ENCODE measurements at places on chromosomes 7 and 10. TPM values are rescaled to one million over a fixed set of nuclear protein-coding genes. Genes with fewer than 3 reads are reported as not detected.

Gene ASIC3
- 3.2 TPM for total RNA-seq

Gene FAM13C
- 0.21 TPM for total RNA-seq

Gene TYW1
- 16.7 TPM for total RNA-seq

Gene TRIM50
- total RNA-seq, result not detected

Gene MCM10
- total RNA-seq, result 91.2 TPM

Gene TRPV5
- not detected for total RNA-seq

Gene DNAH11
- total RNA-seq, result 0.02 TPM

Gene ANKRD1
- not detected for total RNA-seq

Gene PRR15
- not detected for total RNA-seq

DNA sequence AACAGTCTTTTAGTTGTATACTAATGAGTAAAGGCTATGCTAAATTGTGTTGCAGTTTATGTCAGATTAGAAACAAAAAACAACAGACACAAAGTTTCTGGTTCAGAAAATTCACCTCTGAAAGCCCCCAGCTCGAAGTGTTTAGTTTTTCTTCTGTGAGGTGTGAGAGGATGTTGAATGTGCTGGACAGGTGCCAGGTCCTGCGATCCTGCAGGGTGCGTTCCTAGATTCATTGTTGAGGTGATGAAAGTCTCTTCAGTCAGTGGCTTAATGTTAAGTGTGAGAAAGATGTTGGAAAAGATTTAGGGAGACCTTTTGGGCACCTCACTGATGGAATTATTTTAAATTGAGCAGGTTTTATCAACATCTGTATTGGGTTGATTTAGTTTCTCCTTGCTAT lies 287.3 kb downstream of the SDK1 start:
- H3K4me1 ChIP-seq, result no peaks in the 10 kb centered on the region
- no peaks in the 10 kb centered on the region for H3K27me3 ChIP-seq

- H3K36me3 ChIP-seq, result no peaks in the 10 kb centered on the region
- H3K27ac ChIP-seq, result no peak overlapping the region
- DNase-seq, result no peak
- peaks cover 2% of the 10 kb centered on the region for H3K27me3 ChIP-seq
Observed at GRCh38 chr7:28458732-28459131, 46.4 kb downstream of the CREB5 start.

GRCh38 chr10:127047878-127048238 lies 142.6 kb downstream of the DOCK1 start:
- H3K4me1 ChIP-seq, result no peaks in the 10 kb centered on the region
- H3K27me3 ChIP-seq, result no peaks in the 10 kb centered on the region
- H3K27ac ChIP-seq, result no peak overlapping the region
- no peaks in the 10 kb centered on the region for H3K36me3 ChIP-seq
- no peak overlapping the region for H3K4me3 ChIP-seq

DNA sequence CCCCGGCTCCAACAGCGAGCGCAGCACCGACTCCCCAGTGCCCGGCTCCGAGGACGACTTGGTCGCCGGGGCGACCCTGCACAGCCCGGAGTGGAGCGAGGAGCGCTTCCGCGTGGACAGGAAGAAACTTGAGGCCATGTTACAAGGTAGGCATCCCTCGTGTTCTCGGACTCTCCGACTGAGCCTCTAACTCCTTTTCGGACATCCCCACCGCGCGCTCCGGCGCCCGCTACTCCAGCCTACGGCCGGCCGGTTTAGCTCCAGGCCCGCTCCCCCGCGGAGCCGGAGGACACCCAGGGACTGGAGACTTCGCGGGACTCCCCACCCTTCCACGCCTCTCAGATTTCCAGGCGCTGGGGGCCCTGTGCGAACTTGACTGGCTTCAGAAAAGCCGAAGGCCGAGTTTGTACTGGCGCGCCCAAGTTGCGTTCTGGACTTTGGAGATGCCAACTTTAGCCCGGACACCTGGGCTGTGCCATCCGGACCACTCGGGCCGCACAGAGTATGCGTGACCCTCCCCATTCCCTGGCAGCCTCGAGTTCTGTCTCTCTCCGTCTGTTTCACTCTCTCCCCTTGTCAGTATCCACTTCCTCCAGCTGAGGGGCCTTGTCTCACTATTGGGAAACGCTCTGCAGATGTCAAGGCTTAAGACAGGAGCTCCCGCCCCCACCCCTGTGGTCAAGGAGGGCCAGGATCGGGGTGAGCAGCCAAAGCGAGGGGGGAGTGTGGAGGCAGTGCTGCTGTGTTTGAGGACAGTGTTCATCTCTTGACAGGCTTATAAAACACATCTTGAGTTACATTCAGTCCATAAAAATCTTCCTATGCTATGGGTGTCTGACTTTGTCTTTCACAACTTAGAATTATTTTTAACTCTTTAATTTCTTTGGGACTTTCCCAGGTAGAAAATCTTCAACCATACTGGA lies 777 bp downstream of the BICC1 start:
- peak overlapping the region; percentile 63 for H3K4me3 ChIP-seq
- H3K36me3 ChIP-seq, result no peaks in the 10 kb centered on the region
- peaks cover 6% of the 10 kb centered on the region for H3K4me1 ChIP-seq

DNA sequence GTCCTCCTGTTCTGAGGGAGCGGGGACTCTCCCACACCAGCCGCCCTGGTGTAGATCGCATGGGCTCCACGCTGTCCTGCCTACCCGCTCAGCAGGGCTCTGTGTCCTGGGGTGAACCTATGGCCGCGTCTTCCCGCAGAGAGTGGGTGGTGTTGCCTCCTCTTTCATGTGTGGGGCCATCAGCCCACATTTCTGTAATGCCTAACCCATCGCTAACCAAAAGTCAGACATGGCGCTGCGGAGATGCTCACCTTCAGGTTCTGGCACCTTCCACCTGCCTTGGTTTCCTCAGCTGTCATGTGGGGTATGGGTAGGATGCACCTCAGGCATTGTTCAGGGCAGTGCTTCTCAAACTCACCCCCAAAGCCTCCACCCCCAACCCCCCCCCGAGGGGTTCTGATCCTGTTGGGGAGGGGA lies 50.5 kb upstream of the CAMK2B start:
- H3K27me3 ChIP-seq, result peaks cover 7% of the 10 kb centered on the region
- peaks cover 4% of the 10 kb centered on the region for H3K4me1 ChIP-seq
- H3K36me3 ChIP-seq, result peaks cover 2% of the 10 kb centered on the region
- no peak overlapping the region for H3K4me3 ChIP-seq
- H3K27ac ChIP-seq, result no peak overlapping the region

- no peak overlapping the region for H3K4me3 ChIP-seq
- DNase-seq, result no peak
- H3K4me1 ChIP-seq, result peaks cover 3% of the 10 kb centered on the region
- H3K27ac ChIP-seq, result no peak overlapping the region
- H3K36me3 ChIP-seq, result no peaks in the 10 kb centered on the region
Observed at GRCh38 chr7:23235813-23236221, 10.8 kb upstream of the GPNMB start.

DNA sequence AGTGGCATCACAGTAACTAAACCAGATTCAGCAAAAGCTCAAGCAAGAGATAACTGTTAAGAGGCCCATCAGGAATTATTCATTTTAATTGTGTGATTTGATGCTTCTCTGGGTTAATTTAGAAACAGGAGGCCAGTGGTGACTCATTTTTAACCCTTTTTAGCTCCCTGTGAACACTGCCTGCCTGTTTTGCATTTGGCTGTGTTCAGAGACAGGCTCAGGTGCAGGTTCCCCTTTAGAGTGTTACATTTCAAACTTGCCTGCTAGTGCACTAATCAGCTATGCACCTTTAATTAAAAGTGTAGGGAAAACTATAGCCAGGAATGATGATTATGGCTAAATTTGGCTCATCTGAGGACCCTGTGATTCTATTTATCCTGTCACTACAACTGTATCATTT lies 6.5 kb downstream of the STAMBPL1 start:
- no peak for DNase-seq
- no peaks in the 10 kb centered on the region for H3K27me3 ChIP-seq
- no peak overlapping the region for H3K4me3 ChIP-seq
- peaks cover 76% of the 10 kb centered on the region for H3K4me1 ChIP-seq

- peak overlapping the region; percentile 88 for H3K4me3 ChIP-seq
- H3K27me3 ChIP-seq, result peaks cover 6% of the 10 kb centered on the region
- no peaks in the 10 kb centered on the region for H3K36me3 ChIP-seq
- H3K4me1 ChIP-seq, result peaks cover 38% of the 10 kb centered on the region
- DNase-seq, result no peak
- H3K27ac ChIP-seq, result peak overlapping the region; percentile 77
Observed at GRCh38 chr10:72692744-72692993, 726 bp downstream of the MCU start.

GRCh38 chr10:52756295-52756694 lies 16.3 kb downstream of the MBL2 start:
- no peaks in the 10 kb centered on the region for H3K4me1 ChIP-seq
- H3K36me3 ChIP-seq, result no peaks in the 10 kb centered on the region
- no peak overlapping the region for H3K27ac ChIP-seq
- H3K4me3 ChIP-seq, result no peak overlapping the region

GRCh38 chr10:80498833-80499741 lies 38.6 kb upstream of the SH2D4B start:
- peak overlapping the region; percentile 60 for H3K4me3 ChIP-seq
- H3K27me3 ChIP-seq, result no peaks in the 10 kb centered on the region
- H3K4me1 ChIP-seq, result peaks cover 95% of the 10 kb centered on the region
- H3K36me3 ChIP-seq, result peaks cover 41% of the 10 kb centered on the region

- no peak for DNase-seq
- H3K4me3 ChIP-seq, result peak within 1 kb of the TSS; percentile 26
- H3K27me3 ChIP-seq, result peaks cover 40% of the 10 kb centered on the region
- H3K27ac ChIP-seq, result no peak within 1 kb of the TSS
Observed at GRCh38 chr10:80132299-80133139, at the start of gene PLAC9. PLAC9 (plus strand) TSS chr10:80132730; CDS start chr10:80132763, 33 bp downstream.

GRCh38 chr7:150448789-150449147 lies 1.7 kb upstream of the GIMAP8 start:
- peaks cover 12% of the 10 kb centered on the region for H3K36me3 ChIP-seq
- peak; percentile 86 for DNase-seq
- no peaks in the 10 kb centered on the region for H3K27me3 ChIP-seq
- H3K4me1 ChIP-seq, result peaks cover 44% of the 10 kb centered on the region
- peak overlapping the region; percentile 57 for H3K4me3 ChIP-seq
- peak overlapping the region; percentile 97 for H3K27ac ChIP-seq

DNA sequence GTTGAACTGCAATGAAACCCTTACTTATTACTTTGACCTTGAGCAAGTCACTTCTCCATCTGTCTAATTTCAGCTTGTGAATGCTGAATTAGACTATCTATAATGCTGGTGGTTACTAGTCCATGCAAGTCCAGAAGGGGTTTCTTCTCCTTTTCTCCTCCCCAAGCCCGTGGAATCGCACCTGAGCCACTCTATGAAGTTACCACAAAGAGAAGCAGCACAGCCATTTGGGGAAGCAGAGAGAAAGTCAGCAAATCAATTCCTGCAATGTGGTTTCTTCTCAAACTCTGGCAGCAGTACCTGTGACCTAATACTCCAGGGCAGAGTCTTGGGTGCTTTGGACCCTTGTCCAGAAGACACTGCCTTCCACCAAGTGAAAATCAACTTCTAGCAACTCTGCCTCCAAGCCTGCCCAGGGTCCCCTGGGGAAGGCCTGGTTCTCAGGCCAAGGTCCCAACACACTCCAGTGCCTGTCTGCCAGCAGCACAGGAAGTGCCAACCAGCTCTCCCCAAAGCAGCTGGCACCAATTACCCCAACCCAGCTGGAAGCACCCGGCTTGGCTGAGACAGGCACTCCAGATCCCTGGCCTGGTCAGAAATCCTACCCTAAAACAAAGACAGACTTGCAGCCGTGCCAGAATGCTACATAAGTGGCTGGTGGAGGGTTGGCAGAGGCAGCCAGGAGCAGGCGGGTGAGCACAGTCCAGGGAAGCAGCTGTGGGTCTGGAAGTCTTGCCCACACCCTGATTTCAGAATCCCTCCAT lies 200.3 kb downstream of the LSM5 start:
- H3K4me3 ChIP-seq, result no peak overlapping the region
- H3K4me1 ChIP-seq, result no peaks in the 10 kb centered on the region
- peaks cover 4% of the 10 kb centered on the region for H3K27me3 ChIP-seq
- no peak overlapping the region for H3K27ac ChIP-seq
- H3K36me3 ChIP-seq, result no peaks in the 10 kb centered on the region

DNA sequence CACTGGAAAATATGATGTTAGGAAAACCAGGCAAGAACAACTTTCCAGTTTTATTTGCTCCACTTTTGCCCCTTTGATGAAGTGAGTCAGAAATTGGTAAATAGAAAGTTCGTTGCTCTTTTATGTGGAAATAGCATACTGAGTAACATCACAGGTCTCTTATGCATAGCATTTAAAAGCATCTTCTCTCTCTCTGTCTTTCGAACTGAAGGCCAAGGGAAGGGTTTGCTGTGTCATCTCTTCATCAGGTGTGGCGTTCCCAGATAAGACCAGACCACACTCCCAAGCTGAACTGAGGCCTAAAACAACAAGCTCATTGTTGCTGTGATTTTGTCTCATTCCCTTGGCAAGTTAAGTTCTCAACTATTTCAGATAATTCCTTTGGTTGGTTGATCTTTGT lies 131.8 kb upstream of the GRB10 start:
- no peaks in the 10 kb centered on the region for H3K4me1 ChIP-seq
- H3K4me3 ChIP-seq, result no peak overlapping the region
- no peaks in the 10 kb centered on the region for H3K27me3 ChIP-seq
- no peak overlapping the region for H3K27ac ChIP-seq
- no peaks in the 10 kb centered on the region for H3K36me3 ChIP-seq
- no peak for DNase-seq

DNA sequence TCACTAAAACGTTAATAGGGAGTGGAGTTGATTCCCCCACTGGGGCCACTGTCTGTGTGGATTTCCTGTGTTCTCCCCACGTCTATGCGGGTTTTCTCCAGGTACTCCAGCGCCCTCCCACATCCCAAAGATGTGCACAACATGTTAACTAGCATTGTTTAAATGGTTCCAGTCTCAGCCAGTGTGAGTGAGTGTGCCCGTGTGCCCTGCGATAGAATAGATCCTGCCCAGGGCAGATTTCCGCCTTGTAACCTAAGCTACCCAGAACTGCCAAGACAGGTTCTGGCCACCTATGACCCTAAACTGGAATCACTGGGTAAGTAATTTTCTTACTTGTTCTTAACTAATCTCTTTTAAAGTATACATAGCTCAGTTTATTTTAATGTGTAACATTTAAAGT lies 58.5 kb downstream of the CCDC6 start:
- H3K27me3 ChIP-seq, result no peaks in the 10 kb centered on the region
- H3K27ac ChIP-seq, result no peak overlapping the region
- H3K4me3 ChIP-seq, result no peak overlapping the region
- peaks cover 16% of the 10 kb centered on the region for H3K4me1 ChIP-seq
- peaks cover 46% of the 10 kb centered on the region for H3K36me3 ChIP-seq
- no peak for DNase-seq

DNA sequence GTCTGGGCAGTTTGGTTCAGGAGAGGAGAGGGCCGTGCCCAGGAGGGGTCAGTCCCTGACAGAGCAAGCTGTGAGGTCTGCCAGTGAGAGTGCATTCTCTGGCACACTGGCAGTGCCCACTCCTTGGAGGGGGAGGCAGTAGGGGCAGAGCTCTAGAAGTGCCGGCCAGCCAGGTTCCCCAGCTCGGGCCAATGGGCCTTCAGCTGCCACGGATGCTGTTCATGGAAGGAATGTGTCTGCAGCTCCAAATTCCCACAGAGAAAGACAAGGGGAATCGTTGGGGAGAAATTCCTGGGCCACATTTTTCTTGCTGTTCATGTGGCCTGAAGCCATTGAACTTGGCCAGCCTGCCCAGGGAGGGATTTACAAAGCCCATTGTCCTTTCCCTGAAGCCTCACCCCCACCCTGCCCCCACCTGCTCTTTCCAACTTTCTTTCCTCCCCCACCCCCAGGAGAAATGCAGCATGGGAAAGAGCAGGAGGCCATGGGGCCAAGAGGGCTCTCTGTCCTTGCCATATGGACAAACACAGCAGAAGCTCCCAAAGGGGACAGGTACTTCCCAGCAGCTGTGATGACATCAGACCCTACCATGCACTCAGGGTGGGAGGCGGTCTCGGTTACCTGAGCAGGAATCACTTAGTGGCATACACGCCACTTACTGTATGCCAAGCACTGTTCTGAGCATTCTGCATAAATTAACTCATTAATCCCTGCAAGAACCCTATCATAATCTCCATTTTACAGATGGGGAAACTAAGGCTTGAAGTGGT lies 70.7 kb downstream of the ARHGAP22 start:
- H3K36me3 ChIP-seq, result no peaks in the 10 kb centered on the region
- no peak overlapping the region for H3K27ac ChIP-seq
- H3K4me3 ChIP-seq, result no peak overlapping the region
- no peaks in the 10 kb centered on the region for H3K4me1 ChIP-seq
